ENCODE measurements at places on chromosomes 6 and 20.
A peak's percentile ranks its signal among the peaks of the same experiment; 100 is the strongest.

DNA sequence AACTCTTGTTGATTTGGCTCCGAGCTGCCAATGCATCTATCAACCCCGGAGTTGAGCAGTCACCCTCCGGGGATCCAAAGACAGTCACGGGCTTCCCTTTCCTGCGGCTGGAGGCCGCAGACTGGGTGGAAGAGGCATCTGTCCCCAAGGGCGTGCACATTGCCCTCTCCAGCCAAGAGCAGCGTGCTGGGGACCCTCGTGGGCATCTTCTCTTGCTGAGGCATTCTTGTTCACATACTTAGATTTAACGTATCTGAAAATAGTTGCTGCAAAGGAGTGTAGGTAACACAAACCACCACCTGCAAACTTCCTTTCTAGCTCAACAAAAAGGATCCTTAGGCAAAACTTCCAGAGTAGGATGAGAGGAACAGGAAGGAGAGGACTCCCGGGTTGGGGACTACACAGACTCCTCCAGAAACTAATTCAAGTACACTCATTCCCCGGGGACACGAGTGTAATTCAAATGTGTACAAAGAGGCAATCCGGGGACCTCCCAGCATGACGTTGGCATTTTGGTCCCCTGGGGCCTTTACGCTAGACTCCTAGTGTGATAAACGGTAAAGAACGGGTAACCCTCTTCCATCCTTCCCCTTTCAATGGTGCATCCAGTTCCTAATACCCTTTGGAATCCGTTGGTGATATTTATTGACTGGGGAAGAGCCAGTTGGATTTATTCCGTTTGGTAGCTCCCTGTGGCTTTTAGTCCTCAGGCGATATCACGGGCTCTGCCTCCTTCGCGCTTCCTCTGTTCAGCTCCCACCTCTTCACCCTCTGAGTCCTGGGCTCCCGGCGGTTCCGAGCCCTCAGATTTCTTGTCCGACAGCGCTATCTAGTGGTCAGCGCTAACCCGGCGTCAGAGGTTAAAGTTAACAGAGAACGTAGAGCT, 2.7 kb upstream of the COL12A1 start:
- peaks cover 3% of the 10 kb centered on the region for H3K4me1 ChIP-seq
- peak overlapping the region; percentile 92 for H3K4me3 ChIP-seq
- peaks cover 46% of the 10 kb centered on the region for H3K27me3 ChIP-seq
- H3K27ac ChIP-seq: no peak overlapping the region
- H3K36me3 ChIP-seq: no peaks in the 10 kb centered on the region

DNA sequence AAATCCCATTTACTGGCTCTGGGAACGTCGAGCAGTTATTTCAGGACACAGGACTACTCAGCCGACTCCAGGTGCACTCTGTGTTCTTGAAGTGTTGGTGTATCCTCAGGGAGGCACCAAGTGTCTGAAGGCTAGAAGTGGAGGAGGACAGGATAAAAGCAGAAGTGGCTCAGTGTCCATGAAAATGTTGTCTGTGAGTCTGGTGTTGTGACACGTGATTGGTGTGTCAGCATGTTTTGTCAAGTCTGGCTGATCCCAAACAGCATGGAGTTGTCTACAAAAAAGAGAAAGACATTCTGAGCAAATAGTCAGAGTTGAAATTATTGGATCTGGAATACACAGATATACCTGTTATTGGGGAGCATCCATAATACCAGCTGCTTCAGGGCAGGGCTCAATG, 30.3 kb downstream of the SCGN start:
- no peak overlapping the region for H3K4me3 ChIP-seq
- H3K27ac ChIP-seq: no peak overlapping the region
- H3K4me1 ChIP-seq: no peaks in the 10 kb centered on the region
- no peaks in the 10 kb centered on the region for H3K27me3 ChIP-seq

DNA sequence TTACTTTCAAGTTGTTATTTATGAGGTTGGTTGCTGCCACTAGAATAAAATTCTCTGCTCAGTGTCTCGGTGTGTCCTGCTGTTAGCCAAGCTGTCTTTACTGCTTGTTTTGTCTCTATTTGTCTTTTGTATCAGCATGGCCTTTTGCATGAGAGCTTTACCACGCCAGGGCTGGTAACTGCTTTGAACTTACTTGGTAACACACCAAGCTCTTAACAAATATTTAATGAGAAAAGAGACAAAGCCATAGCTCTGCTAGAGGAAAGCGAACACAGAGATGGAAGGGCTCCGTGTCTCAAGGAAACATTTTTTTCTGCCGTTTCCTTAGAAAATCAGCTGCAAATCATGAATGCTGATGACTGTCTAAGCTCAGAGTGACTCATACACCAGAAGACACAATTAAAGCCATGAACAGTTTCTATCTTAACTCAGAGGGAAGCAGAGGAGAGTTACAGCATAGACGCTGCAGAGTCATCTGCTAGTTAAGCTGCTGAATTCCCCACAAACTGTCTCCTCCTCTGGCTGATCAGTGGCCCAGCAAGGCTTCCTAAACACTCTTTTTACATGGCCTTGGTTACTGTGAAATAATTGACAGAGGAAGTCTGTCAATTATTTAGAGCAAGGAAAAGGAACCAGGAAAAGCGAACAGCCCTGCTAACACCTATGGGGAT, 44.8 kb downstream of the AGPAT4 start:
- H3K27ac ChIP-seq: no peak overlapping the region
- no peak overlapping the region for H3K4me3 ChIP-seq
- DNase-seq: no peak

DNA sequence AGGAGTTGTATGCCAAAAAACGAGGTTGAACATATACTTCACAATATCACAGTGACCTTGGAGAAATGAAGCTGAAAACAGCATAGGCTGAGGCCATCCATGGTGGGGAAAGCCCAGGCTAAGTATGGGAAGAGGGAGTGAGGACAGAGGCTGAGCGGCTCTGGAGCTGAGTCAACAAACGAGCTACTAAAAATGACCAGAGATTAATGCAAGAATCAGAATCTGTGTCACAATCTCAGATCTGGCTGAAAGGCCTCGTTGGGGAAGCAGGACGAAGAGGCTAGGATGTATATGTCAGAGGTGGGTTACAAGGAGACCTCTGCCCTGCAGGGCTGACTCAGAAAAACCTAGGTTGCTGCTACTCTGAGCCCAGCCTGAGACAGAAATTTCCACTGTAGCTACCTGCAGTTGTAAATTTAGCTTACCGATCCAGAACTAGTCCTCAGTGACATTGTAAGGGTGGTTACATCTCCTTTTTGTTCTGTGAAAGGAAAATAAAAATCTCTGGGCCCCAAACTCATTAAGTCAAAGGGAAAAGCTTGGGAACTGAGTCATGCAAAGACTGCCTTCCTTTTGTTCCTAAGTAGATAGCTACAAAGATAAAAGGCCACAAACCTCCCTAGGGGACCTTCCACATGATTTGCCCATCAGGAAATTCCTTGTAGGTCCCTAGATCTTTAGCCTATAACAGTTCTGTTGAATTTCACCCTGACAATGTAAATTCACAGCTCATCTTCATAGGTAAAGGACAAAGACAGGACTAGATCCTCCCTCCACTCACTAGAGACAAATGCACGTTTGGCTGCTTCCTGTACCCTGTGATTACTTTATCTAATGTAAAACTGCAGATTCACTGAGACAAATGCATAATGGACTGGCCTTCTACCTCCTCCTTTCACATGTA, 8.5 kb upstream of the TUBB2A start:
- H3K27me3 ChIP-seq: no peaks in the 10 kb centered on the region
- H3K4me1 ChIP-seq: peaks cover 16% of the 10 kb centered on the region
- H3K36me3 ChIP-seq: no peaks in the 10 kb centered on the region
- H3K4me3 ChIP-seq: peak overlapping the region; percentile 27

GRCh38 chr6:124901084-124901483, 61.2 kb upstream of the RNF217 start:
- no peaks in the 10 kb centered on the region for H3K27me3 ChIP-seq
- DNase-seq: no peak
- no peak overlapping the region for H3K27ac ChIP-seq

DNA sequence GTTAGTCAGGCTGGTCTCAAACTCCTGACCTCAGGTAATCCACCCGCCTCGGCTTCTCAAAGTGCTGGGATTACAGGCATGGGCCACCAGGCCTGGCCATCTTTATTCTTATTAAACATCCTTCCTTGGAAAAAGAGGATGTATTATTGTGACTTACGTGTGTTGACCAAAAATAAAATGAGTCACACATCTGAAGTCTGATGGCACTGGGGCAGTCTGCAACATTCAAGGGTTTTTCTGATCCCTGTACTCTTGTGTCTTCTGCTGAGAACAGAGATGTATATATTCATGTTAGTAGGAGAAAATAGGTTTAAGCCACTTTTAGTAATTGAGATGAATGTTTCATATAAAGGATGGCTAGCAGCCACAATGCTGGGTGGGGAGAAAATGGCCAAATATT, 129.9 kb upstream of the RIPOR2 start:
- no peak for DNase-seq
- H3K27me3 ChIP-seq: no peaks in the 10 kb centered on the region
- H3K4me1 ChIP-seq: peaks cover 2% of the 10 kb centered on the region
- no peak overlapping the region for H3K27ac ChIP-seq

GRCh38 chr6:35587167-35587566, 74.5 kb upstream of the TULP1 start:
- no peaks in the 10 kb centered on the region for H3K27me3 ChIP-seq
- H3K27ac ChIP-seq: no peak overlapping the region
- peaks cover 10% of the 10 kb centered on the region for H3K36me3 ChIP-seq
- DNase-seq: no peak
- no peak overlapping the region for H3K4me3 ChIP-seq
- H3K4me1 ChIP-seq: no peaks in the 10 kb centered on the region

GRCh38 chr6:83006270-83006905, 59.3 kb downstream of the UBE3D start:
- H3K4me1 ChIP-seq: no peaks in the 10 kb centered on the region
- no peak for DNase-seq
- H3K36me3 ChIP-seq: peaks cover under 1% of the 10 kb centered on the region
- no peaks in the 10 kb centered on the region for H3K27me3 ChIP-seq

Measured in H9 (cell line).